ENCODE measurements at places on chromosomes 1 and 21. TPM values are rescaled to one million over a fixed set of nuclear protein-coding genes. Genes with fewer than 3 reads are reported as not detected.

MAB21L3 gene
- 0.16 TPM for polyA plus RNA-seq

DNA sequence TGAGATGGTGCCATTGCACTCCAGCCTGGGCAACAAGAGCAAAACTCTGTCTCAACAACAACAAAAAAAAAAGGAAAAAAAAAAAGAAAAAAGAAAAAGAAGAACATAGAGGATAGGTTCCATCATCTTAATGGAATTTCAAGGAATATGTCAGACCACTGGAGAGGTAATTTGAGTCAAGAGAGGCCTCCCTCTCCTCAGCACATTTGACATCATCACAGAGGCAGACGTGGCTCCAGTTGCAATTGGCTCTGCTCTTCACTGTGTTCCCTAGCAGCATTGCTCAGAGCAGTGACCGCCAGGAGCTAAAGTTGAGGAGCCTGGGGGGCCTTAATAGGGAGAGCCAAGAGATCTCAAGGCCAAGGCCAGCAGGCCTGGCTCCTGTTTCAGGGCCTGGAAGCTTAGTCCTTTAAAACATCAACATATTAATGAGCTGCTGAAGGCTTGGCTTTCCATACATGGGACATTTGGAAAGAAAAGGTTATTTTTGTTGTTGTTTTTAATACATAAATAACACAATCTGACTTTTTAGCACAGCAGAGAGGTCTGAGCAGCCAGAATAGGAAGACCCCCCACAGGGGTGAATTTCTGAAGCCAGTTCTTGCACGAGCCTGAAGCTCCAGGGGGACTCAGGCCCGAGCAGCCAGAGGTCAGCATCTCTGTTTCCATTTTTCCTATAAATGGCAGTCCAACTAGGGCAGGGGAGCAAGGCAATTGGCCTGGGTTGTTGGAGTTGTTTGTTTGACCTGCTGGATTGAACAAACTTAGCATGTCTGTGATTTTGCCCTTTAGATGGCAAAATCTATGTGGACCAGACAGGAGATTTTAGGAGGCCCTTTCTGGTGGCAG is 118.3 kb upstream of the FGGY start:
- no peaks in the 10 kb centered on the region for H3K27me3 ChIP-seq
- DNase-seq = no peak
- H3K4me3 ChIP-seq = no peak overlapping the region
- H3K36me3 ChIP-seq = no peaks in the 10 kb centered on the region

GRCh38 chr1:30691480-30691879 is 31.9 kb downstream of the MATN1 start:
- no peaks in the 10 kb centered on the region for H3K27me3 ChIP-seq
- no peak for DNase-seq
- H3K36me3 ChIP-seq = no peaks in the 10 kb centered on the region
- H3K4me3 ChIP-seq = no peak overlapping the region

DNA sequence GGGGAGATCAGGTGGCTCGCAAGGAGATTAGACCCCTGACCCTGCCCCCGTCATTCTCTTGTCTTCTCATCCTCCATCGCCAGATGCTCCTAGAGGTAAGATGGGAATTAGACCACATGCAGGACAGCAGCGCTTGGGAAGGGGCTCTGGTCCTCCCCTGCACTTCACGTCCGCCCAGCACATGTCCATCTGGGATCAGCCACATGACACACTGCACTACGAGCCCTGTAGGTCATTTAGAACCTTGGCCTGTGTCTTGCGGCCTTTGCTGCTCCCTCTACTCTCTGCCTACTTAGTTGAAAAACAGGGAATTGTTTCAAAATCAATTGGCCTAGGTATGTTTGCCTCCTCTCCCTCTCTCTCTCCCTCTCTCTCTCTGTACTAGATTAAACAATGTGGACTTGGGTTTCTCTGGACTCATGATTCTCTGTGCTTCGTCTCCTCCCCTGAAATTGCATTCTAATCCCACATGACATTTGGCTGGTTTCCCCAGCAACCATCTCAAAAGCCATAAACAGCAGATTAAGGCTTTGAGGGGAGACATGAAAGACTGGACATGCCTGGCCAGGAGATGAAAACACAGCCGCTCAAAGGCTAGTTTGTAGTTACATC is 3.8 kb upstream of the NCMAP start:
- H3K4me3 ChIP-seq = no peak overlapping the region
- H3K4me1 ChIP-seq = peaks cover 36% of the 10 kb centered on the region
- peak; percentile 61 for DNase-seq
- H3K36me3 ChIP-seq = no peaks in the 10 kb centered on the region

DNA sequence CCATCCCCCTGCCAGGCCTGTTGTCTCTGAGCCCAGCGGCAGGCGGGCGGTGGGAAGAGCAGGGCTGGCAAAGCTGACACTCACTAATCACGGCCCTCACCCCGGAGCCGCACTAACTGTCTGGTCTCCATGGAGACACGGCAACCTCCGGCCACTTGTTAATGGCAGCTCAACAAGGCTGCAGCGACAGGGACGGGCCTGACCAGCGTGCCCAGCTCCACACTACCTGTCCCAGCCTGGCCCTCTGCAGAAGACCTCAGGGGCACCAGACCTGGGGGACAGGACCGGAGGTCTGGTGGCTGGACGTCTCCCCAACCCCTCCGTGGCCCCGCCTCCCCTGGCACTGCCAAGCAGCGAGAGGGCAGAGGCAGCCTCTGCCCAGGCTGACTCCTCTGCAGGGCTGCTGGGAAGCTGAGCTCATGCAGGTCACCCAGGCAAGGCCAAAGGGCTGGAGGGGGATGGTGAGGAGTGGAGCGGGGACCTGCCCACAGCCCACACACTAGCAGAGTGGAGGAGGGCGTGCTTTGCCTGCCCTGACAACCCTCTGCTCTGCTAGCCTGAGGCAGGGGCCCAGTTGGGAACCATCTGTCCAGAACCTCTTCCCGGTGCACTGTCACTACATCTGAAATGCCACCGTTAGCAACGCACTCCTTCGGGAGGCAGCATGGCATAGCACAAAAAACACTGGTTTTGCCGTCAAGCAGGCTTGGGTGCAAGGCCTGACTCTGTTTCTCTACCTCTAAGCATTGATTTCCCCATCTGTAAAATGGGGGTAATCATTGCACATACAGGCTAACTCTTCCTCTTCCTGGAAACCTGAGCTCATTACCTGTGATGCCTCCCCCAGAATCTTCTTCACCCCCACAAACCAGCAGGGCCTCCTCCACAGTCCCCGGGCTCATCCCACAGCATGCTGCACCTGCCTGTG is 29.6 kb upstream of the WASF2 start:
- no peak overlapping the region for H3K4me3 ChIP-seq
- no peaks in the 10 kb centered on the region for H3K27me3 ChIP-seq
- DNase-seq = peak; percentile 62
- H3K27ac ChIP-seq = peak overlapping the region; percentile 90
- no peaks in the 10 kb centered on the region for H3K36me3 ChIP-seq

GRCh38 chr1:164640686-164641352 is 81.8 kb downstream of the PBX1 start:
- H3K36me3 ChIP-seq = no peaks in the 10 kb centered on the region
- H3K4me3 ChIP-seq = no peak overlapping the region
- no peaks in the 10 kb centered on the region for H3K27me3 ChIP-seq
- H3K4me1 ChIP-seq = peaks cover 11% of the 10 kb centered on the region
- H3K27ac ChIP-seq = no peak overlapping the region

GRCh38 chr21:34219334-34220060 is 144.3 kb upstream of the KCNE2 start:
- H3K4me3 ChIP-seq = no peak overlapping the region
- no peaks in the 10 kb centered on the region for H3K27me3 ChIP-seq
- H3K27ac ChIP-seq = no peak overlapping the region

GRCh38 chr1:125064481-125064880 is 3879.7 kb downstream of the SRGAP2C start:
- no peak overlapping the region for H3K27ac ChIP-seq
- no peaks in the 10 kb centered on the region for H3K36me3 ChIP-seq
- no peaks in the 10 kb centered on the region for H3K4me1 ChIP-seq
- no peaks in the 10 kb centered on the region for H3K27me3 ChIP-seq

- no peaks in the 10 kb centered on the region for H3K4me1 ChIP-seq
- no peaks in the 10 kb centered on the region for H3K36me3 ChIP-seq
- H3K27me3 ChIP-seq = no peaks in the 10 kb centered on the region
- no peak overlapping the region for H3K4me3 ChIP-seq
These were observed 7.6 kb upstream of the ARHGEF10L start for GRCh38 chr1:17531682-17532487.

DNA sequence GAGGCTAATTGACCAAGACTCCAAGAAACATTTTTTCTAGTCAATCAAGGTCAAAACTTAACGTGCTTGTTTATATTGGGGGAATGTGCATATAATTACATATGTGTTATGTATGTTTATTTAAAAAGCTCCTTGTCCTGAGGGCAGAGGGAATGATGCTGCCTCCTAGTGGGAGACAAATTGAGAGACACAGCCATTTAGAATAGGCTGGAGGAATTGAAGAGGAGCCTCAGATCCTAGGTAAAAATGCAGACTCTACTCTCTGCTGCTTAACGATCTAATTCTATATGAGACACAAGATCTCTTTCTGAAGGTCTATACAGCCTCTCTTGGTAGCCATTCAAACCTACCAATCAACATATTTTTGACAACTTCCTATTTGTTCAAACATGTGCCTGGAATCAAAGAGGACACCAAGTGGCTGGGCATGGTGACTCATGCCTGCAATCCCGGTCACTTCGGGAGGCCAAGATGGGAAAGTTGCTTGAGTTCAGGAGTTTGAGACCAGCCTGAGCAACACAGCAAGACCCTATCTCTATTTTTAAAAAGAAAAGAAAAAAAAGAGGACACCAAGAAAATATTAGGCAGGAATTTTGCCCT is 136.6 kb upstream of the ZNF648 start:
- no peak overlapping the region for H3K4me3 ChIP-seq
- H3K36me3 ChIP-seq = no peaks in the 10 kb centered on the region
- DNase-seq = no peak
- no peak overlapping the region for H3K27ac ChIP-seq
- peaks cover 28% of the 10 kb centered on the region for H3K4me1 ChIP-seq
- no peaks in the 10 kb centered on the region for H3K27me3 ChIP-seq

HJV gene
- not detected for polyA plus RNA-seq

LEMD1 gene
- polyA plus RNA-seq = 1.1 TPM

DNA sequence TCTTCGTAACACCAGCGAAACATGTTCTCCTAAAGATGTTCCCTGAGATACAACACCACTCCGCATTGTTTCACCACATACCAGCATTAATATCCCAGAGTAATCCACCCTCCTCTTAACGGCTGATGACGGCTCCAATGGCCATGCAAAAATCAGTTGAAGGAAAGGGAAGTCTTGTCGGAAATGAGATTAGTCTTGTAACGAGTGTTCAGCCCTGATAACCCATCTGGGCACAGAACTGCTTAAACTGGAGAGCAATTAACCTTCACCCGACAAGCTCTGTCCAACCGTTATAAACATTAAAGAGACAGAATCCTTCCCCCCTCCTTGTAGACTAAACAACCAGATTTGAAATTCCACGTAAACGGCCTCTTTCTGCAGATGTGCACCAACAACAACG is 21.9 kb downstream of the ERG start:
- no peaks in the 10 kb centered on the region for H3K4me1 ChIP-seq
- peaks cover 2% of the 10 kb centered on the region for H3K27me3 ChIP-seq
- DNase-seq = peak; percentile 13

DNA sequence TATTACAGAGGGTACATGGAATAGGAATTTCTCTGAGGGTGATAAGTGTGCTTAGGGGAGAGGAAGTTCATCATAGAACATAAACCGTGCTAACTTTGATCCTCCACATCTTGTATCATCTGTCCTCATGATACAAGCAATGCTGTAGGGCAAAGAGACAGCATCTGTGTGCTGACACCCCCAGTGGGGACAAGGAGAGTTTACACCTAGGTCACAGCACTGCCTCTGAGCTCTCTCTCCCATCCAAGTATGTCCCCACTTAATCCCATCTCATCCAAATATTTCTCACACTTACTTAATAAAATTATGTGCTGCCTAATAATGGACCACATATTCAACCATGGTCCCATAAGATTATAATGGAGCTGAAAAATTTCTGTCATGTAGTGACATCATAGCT is 4.3 kb upstream of the TEDDM1 start:
- no peak overlapping the region for H3K4me3 ChIP-seq
- no peaks in the 10 kb centered on the region for H3K4me1 ChIP-seq
- no peak overlapping the region for H3K27ac ChIP-seq
- no peak for DNase-seq
- H3K36me3 ChIP-seq = no peaks in the 10 kb centered on the region

DNA sequence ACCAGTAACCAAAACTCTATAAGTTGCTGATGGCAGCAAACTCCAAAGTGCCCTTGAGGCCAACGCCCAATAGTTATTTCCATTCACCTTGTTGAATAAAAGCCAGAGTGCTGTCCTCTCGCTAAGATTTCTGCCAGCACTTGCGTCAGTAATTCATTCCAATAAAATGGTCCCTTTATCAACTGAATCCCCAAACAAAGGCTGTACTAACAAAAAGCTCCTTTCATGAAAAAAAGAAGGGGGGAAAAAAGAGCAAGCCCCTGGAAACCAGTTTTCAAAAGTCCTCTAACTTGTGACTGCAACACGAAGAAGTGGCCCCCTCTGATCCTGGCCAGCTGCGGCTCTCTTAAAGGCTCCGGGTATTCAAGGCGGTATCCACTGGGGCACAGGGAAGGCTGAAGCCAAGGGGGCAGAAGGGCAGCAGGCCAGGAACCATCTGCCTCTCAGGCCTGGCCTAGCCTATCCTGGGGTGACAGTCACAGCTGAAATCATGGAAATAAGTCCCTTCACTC is 55.8 kb upstream of the ZNF326 start:
- H3K27me3 ChIP-seq = no peaks in the 10 kb centered on the region
- no peak for DNase-seq
- no peak overlapping the region for H3K27ac ChIP-seq
- H3K36me3 ChIP-seq = peaks cover 9% of the 10 kb centered on the region
- H3K4me3 ChIP-seq = no peak overlapping the region

GRCh38 chr21:44063151-44063912 is 43.9 kb upstream of the PWP2 start:
- H3K36me3 ChIP-seq = peaks cover 68% of the 10 kb centered on the region
- no peaks in the 10 kb centered on the region for H3K4me1 ChIP-seq

ENO1 gene
- polyA plus RNA-seq = 491 TPM

GRCh38 chr21:19510057-19510456 is 1106.5 kb upstream of the TMPRSS15 start:
- H3K4me1 ChIP-seq = no peaks in the 10 kb centered on the region
- H3K36me3 ChIP-seq = no peaks in the 10 kb centered on the region
- H3K27ac ChIP-seq = no peak overlapping the region
